ENCODE measurements at places on chromosomes 1 and 21.

DNA sequence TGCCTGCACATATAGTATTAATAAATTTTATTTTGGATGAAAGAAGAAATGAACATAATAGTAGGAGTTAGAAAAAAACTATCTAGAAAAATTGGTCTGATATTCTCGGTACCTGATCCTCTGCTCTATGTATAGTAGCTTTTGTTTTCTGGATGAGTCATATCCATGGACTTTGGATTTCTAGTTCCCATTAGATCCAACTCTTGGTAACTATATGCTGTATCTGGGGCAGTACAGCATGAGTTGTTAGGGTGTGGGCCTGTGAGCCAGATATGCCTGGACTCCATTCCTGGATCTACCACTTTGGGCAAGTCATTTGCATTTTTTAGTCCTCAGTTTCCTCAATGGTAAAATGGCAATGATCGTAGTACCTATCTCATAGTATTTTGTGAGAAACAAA, 372.2 kb upstream of the PKN2 start:
- DNase-seq: no peak

DNA sequence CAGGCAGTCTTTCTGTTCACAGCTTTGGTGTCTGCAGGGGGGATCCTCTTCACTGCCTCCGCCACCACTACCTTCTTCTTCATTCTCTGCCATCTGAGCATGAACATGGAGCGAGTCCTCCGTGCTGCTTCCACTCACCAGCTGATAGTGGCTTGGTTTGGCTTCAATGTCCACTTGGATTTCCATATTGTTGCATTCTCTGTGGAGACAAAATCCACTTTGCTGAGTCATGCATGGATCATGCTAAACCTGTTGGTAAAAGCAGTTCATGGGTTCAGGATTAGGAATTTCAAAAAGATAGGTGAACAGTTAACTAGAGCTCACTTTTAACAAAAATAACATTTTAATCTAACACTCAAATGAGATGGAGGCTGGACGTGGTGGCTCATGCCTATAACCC, 27.5 kb downstream of the RNF19B start:
- no peak for DNase-seq

GRCh38 chr1:37108596-37109188, 74.4 kb upstream of the GRIK3 start:
- DNase-seq: no peak

- no peak for DNase-seq
These were observed 99.4 kb upstream of the SPATA6 start for GRCh38 chr1:48571303-48571987.

DNA sequence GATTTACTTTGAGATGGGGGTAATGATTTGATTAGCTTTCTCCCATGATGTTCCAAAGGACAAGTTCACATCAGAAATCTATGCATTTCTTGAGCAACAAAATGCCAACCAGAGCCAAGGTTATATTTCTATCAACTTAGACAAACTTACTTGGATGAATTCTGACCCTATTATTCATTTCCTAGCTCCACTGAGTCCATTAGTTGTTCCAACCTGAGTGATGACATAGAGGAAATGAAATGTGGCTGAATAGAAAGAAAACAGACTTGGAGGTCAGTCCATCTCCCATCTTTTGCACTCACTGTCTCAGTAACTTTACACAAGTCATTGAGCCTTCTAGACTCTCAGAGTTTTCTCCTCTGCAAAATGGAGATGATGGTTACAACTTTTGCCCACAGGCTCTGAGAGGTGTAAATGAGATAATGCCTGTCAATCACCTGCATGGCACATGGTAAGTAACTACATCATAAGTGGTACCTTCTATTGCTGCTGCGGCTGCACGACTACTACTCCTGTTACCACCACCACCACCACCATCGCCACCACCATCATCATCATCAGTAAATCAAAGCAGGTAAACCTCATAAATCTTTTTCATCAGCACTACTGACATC, 98.2 kb downstream of the PTPN14 start:
- no peak for DNase-seq

DNA sequence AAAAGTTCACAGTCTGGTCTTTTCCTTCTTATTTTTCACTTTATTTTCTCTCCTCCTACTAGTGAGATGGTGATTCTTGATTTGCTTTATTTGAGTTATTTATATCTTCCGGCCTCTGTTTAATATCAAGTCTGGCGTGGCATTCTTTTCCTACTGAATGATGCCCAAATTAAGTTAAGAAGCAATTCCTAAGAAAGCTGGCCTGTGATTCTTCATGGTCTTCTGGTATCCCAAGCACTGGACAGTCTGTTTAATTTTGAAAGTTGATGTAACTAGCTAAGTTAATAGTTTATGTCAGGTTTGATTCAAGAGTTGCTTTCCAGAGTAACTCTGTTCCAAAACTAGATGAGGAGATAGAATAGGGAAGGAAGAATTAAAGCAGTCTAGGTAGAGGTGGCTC, 9.2 kb upstream of the ENAH start:
- DNase-seq: no peak

- DNase-seq: no peak
These were observed 49.9 kb upstream of the INSL5 start for GRCh38 chr1:66850989-66851388.

- DNase-seq: no peak
These were observed 126.6 kb downstream of the ACTL8 start for GRCh38 chr1:17881761-17882160.

DNA sequence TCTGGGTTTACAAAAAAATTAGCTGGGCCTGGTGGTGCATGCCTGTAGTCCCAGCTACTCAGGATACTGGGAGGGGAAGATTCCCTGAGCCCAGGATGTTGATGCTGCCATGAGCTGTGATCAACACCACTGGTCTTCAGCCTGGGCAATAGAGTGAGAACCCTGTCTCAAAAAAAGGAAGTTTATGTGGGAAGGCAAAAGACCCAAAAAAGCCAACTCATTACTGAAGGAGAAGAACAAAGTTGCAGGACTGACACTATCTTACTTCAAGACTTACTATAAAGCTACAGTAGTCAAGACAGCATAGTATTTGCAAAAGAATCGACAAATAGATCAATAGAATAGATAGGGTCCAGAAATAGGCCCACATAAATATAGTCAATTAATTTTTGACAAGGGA, 9.2 kb upstream of the PTGS2 start:
- no peak for DNase-seq

- no peak for DNase-seq
These were observed 367.3 kb downstream of the SMYD3 start for GRCh38 chr1:246139745-246140182.

- DNase-seq: no peak
These were observed 46.4 kb upstream of the TMEM51 start for GRCh38 chr1:15107058-15107687.

GRCh38 chr1:166918088-166918955, 42.3 kb upstream of the TADA1 start:
- no peak for DNase-seq

GRCh38 chr1:201309416-201309815, 26.1 kb downstream of the PKP1 start:
- DNase-seq: no peak

- no peak for DNase-seq
These were observed 588.7 kb downstream of the MATN1 start for GRCh38 chr1:30134466-30135217.

GRCh38 chr1:245528258-245528635, 373.5 kb downstream of the KIF26B start:
- DNase-seq: no peak

GRCh38 chr1:237740846-237741245, 149.9 kb downstream of the ZP4 start:
- DNase-seq: no peak
